Upper lobe of left lung (tissue), 6 donors: ENCODE measurements at places on chromosomes 7 and 10.
A peak's percentile ranks its signal among the peaks of the same experiment; 100 is the strongest.

DNA sequence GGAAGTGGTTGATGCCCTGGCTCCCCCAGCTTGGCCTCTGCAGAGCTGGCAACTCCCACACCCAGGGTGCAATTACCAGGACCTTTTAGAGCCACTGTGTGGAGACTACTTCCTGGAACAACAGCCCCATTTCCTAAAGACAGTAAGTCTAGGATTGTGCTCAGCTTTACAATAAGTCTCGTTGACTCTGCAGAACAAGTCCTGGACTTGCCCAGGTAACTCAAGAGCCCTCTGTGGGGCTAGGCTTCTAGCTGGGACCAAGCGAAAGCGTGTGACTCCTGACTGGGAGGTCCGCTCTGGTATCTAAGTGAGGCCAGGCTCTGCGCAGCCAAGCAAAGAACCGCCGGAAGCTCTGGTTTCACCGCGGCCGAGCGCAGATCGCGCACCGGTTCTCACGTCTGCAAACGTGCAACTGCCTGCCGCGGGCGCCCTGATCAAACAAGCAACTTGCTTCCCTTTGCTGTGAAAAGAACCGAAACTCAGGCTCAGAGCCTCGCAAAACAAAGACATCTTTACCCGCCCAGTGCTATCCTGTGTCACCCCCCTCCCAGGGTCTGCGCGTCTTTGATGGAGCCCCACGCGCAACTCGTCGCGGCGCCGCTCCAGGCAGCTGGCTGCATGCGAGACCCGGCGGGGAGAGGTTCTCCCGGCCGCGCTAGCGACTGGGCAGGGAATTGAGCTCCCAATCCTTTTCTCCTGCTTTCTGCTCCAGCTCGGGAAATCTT is 4.4 kb upstream of the PDLIM1 start:
- no peaks in the 10 kb centered on the region for H3K27me3 ChIP-seq
- peaks cover 5% of the 10 kb centered on the region for H3K4me1 ChIP-seq
- no peaks in the 10 kb centered on the region for H3K36me3 ChIP-seq
- peak; percentile 91 for DNase-seq
- H3K4me3 ChIP-seq, result no peak overlapping the region
- peak overlapping the region; percentile 23 for H3K27ac ChIP-seq

DNA sequence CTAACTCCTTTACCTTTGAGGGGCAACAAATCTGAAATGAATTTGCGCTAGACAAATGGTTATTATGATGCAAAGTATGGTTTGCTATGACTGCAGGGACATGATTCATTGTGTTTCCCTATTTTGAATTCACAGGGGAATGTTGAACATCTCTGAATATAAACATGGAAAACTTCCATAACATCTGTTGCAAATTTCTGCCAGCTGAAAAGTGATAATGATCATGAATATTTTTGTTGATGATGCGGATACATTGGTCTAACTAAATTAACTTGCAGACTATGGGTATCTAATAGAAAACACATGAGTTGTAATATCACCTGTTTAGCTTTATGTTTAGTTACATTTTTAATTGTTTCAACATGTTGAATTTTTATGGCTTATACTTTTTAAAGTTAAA is 1325.5 kb downstream of the REEP3 start:
- no peaks in the 10 kb centered on the region for H3K4me1 ChIP-seq
- no peak overlapping the region for H3K27ac ChIP-seq
- H3K4me3 ChIP-seq, result no peak overlapping the region
- DNase-seq, result no peak
- H3K36me3 ChIP-seq, result no peaks in the 10 kb centered on the region
- H3K27me3 ChIP-seq, result no peaks in the 10 kb centered on the region

GRCh38 chr10:1674501-1674900 is 62.8 kb downstream of the ADARB2 start:
- no peak overlapping the region for H3K4me3 ChIP-seq
- no peak overlapping the region for H3K27ac ChIP-seq
- H3K36me3 ChIP-seq, result no peaks in the 10 kb centered on the region

GRCh38 chr7:57342954-57343353 is 107.0 kb upstream of the ZNF716 start:
- H3K27ac ChIP-seq, result no peak overlapping the region
- no peaks in the 10 kb centered on the region for H3K4me1 ChIP-seq
- no peaks in the 10 kb centered on the region for H3K36me3 ChIP-seq
- H3K4me3 ChIP-seq, result no peak overlapping the region

GRCh38 chr7:91946549-91946948 is 5.9 kb downstream of the AKAP9 start:
- H3K36me3 ChIP-seq, result no peaks in the 10 kb centered on the region
- peaks cover 26% of the 10 kb centered on the region for H3K4me1 ChIP-seq
- no peaks in the 10 kb centered on the region for H3K27me3 ChIP-seq
- H3K4me3 ChIP-seq, result no peak overlapping the region
- peak overlapping the region; percentile 23 for H3K27ac ChIP-seq
- DNase-seq, result no peak

- no peaks in the 10 kb centered on the region for H3K27me3 ChIP-seq
- peaks cover 6% of the 10 kb centered on the region for H3K4me1 ChIP-seq
- H3K27ac ChIP-seq, result peak overlapping the region; percentile 65
- no peak overlapping the region for H3K4me3 ChIP-seq
- no peak for DNase-seq
Measured at GRCh38 chr10:103747193-103747865, 108.0 kb downstream of the SH3PXD2A start.

GRCh38 chr10:92891885-92892690 is 43.8 kb downstream of the EXOC6 start:
- no peak for DNase-seq
- H3K4me1 ChIP-seq, result peaks cover 9% of the 10 kb centered on the region
- no peaks in the 10 kb centered on the region for H3K27me3 ChIP-seq

- no peaks in the 10 kb centered on the region for H3K36me3 ChIP-seq
- H3K4me3 ChIP-seq, result no peak overlapping the region
- H3K4me1 ChIP-seq, result peaks cover 9% of the 10 kb centered on the region
- peak; percentile 44 for DNase-seq
- H3K27ac ChIP-seq, result no peak overlapping the region
- no peaks in the 10 kb centered on the region for H3K27me3 ChIP-seq
Measured at GRCh38 chr10:33164060-33164709, 170.3 kb downstream of the NRP1 start.

GRCh38 chr7:66946545-66946944 is 25.5 kb downstream of the TMEM248 start:
- H3K36me3 ChIP-seq, result peaks cover 53% of the 10 kb centered on the region
- H3K27me3 ChIP-seq, result no peaks in the 10 kb centered on the region
- no peak overlapping the region for H3K4me3 ChIP-seq
- H3K27ac ChIP-seq, result no peak overlapping the region

DNA sequence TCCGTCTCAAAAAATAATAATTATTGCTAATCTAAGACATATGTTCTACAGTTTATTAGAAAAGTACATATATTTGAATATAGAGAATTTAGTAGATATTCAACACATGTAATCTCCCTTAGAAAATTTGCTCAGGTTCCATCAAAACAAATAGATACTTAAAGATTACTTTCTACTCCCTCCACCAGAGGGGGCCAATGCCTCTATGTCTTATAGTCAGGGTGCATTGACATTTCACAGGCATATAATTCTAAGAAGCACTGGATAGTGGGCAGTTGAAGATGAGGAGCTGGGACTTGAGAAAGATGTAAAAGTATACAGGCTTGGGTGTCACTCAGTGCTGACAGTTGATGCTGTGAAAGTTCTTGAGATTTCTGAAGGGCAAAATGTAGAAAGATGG is 301.6 kb upstream of the HPS1 start:
- H3K27me3 ChIP-seq, result no peaks in the 10 kb centered on the region
- no peaks in the 10 kb centered on the region for H3K4me1 ChIP-seq
- no peak for DNase-seq
- no peak overlapping the region for H3K4me3 ChIP-seq

DNA sequence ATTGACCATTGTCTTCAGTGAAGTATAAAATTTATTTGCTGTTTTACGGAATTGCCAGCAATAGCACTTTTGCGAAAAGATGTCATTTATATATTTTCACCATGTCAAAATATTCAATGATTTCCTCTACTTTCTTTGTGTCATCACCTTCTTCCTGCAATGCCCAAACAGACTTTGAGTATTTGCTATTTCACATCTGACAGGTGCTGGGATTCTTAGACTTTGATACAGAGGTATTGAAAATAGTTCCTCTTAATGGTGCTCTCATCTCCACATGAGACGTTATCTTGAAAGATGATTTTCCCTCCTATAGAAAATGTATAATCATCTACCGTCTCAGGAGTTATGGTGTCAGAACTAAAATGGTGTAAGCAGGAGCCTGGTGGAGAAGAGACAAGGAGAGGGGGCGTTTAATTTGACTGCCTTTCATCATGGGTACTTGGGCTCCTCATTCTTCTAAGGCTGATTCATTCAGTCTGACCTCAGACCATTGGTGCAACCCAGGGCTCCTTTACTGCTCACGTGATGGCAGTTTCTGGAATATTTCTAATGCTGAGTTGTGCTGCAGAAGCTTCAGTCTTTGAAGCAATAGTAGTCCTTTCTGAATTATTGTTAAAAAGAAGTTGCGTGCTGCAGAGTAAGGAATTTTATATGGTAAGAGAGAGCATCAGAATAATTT is 404.6 kb downstream of the PHTF2 start:
- no peaks in the 10 kb centered on the region for H3K4me1 ChIP-seq
- H3K27ac ChIP-seq, result no peak overlapping the region
- H3K4me3 ChIP-seq, result no peak overlapping the region
- H3K36me3 ChIP-seq, result no peaks in the 10 kb centered on the region
- no peak for DNase-seq
- H3K27me3 ChIP-seq, result no peaks in the 10 kb centered on the region

DNA sequence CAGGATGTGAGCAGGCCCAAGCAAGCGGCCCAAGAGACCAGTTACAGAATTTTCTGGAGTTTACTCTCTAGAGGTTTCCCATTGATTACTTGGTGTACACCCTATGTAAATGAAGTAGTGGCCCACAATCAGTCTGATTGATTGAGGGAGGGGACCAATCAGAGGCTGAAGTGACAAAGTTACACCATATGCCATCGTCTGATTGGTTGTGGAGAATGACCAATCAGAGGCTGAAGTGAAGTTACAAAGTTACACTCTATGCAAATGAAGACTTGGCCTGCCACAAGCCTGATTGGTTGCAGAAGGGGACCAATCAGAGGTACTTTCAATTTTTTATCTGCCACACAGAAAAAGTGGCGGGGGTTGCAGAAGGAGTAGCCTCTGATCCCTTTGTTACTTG is 83.7 kb downstream of the KIF20B start:
- H3K27ac ChIP-seq, result no peak overlapping the region
- no peak overlapping the region for H3K4me3 ChIP-seq
- DNase-seq, result no peak
- H3K4me1 ChIP-seq, result no peaks in the 10 kb centered on the region
- no peaks in the 10 kb centered on the region for H3K36me3 ChIP-seq

DNA sequence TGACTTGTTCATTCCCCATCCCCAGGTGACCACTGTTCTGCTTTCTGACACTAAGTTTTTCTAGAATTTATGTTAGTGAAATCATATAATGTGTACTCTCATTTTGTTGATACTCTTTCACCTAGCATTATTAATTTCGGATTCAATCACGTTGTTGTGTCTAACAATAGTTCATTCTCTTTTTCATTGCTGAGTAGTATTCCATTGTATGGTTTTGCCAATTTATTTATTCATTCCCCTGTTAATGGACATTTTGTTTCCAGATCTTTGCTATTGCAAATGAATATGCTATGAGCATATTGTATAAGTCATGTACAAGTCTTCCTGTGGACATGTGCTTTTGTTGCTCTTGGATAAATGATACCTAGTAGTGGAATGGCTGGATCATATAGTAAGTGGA is 146.4 kb downstream of the FAM204A start:
- no peak overlapping the region for H3K27ac ChIP-seq
- H3K36me3 ChIP-seq, result no peaks in the 10 kb centered on the region
- H3K4me1 ChIP-seq, result no peaks in the 10 kb centered on the region
- no peaks in the 10 kb centered on the region for H3K27me3 ChIP-seq
- no peak for DNase-seq

- peak; percentile 65 for DNase-seq
- no peaks in the 10 kb centered on the region for H3K27me3 ChIP-seq
- peak overlapping the region; percentile 70 for H3K27ac ChIP-seq
- no peaks in the 10 kb centered on the region for H3K36me3 ChIP-seq
Measured at GRCh38 chr7:151715666-151716315, 161.1 kb downstream of the PRKAG2 start.

DNA sequence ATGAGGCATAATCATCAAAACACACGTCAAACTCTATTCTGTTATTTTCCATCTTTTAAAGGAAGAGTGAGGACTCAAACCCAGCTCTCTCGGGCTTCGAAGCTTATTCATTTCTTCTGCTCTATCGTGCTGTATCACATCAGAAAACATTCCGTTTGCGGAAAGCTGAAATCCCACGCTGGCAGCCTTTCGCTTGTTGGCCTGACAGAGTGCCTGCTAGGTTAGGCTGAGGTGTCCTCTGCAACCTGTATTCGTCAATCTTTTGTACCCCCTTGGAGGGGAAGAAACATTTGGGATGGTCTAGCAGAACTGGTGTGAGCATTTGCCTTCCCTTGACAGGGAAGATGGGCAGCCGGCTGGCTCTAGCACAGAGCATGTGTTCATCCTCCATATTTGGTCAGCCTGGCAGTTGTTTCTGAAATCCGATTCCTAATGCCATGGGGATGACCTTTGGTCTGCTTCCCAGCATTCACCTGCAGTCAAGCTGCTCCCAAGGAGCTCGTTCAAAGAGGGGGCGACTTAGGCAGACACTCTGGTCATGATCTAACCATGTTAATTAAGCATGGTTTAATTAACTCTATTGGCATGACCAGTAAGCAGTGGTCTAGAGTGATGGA is 55.2 kb downstream of the TACC2 start:
- no peaks in the 10 kb centered on the region for H3K36me3 ChIP-seq
- no peak overlapping the region for H3K27ac ChIP-seq
- peaks cover 11% of the 10 kb centered on the region for H3K4me1 ChIP-seq
- no peak for DNase-seq
- H3K4me3 ChIP-seq, result no peak overlapping the region

- no peak overlapping the region for H3K4me3 ChIP-seq
- no peaks in the 10 kb centered on the region for H3K4me1 ChIP-seq
- H3K36me3 ChIP-seq, result no peaks in the 10 kb centered on the region
- no peaks in the 10 kb centered on the region for H3K27me3 ChIP-seq
- no peak overlapping the region for H3K27ac ChIP-seq
Measured at GRCh38 chr10:120420421-120420820, 36.6 kb upstream of the PLPP4 start.

DNA sequence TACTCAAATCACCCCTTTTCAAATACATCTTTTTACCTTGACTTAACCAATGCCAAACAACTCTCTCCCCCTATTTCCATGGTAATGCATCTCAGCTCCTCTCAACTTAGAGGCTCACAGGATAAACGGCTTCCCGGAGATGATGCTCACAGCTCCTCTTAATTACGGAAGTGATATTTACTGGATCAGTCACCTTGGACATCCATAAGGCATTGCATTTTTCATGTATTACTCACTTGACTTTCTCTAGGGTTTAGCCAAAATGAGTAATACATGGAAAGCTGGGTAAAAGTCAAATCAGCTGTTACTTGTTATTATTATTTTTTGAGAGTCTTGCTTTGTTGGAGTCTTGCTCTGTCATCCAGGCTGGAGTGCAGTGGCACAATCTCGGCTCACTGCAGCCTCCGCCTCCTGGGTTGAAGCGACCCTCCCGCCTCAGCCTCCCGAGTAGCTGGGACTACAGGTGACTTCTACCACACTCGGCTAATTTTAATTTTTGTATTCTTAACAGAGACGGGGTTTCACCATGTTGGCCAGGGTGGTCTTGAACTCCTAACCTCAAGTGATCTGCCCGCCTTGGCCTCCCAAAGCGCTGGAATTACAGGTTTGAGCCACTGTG is 73.3 kb upstream of the RHEB start:
- H3K27me3 ChIP-seq, result no peaks in the 10 kb centered on the region
- H3K4me3 ChIP-seq, result no peak overlapping the region
- no peaks in the 10 kb centered on the region for H3K4me1 ChIP-seq
- DNase-seq, result no peak

- H3K27me3 ChIP-seq, result no peaks in the 10 kb centered on the region
- H3K27ac ChIP-seq, result no peak overlapping the region
- no peak overlapping the region for H3K4me3 ChIP-seq
Measured at GRCh38 chr10:118167056-118167700, 120.4 kb upstream of the RAB11FIP2 start.
